Purkinje cell (primary cell): ENCODE measurements at places on chromosomes 3 and 15. TPM values are rescaled to one million over a fixed set of nuclear protein-coding genes. Genes with fewer than 3 reads are reported as not detected.

The TTC21A gene
- 0.31 and 3.2 TPM in 2 replicates for polyA plus RNA-seq

The ASTE1 gene
- 3.0 and 4.7 TPM in 2 replicates for polyA plus RNA-seq

The MITF gene
- polyA plus RNA-seq = 1.4 and 3.9 TPM in 2 replicates

The UACA gene
- polyA plus RNA-seq = 12.5 and 19.7 TPM in 2 replicates

The CCR9 gene
- polyA plus RNA-seq = not detected in 2 replicates

The CLDN16 gene
- not detected in 2 replicates for polyA plus RNA-seq

The LSAMP gene
- polyA plus RNA-seq = 12.8 and 39.6 TPM in 2 replicates

The IL16 gene
- 0.43 and 1.5 TPM in 2 replicates for polyA plus RNA-seq

The LYZL4 gene
- polyA plus RNA-seq = not detected in 2 replicates

The SLC38A3 gene
- polyA plus RNA-seq = 0.16 and 4.2 TPM in 2 replicates

The ITIH1 gene
- not detected in 2 replicates for polyA plus RNA-seq

The PRSS50 gene
- polyA plus RNA-seq = not detected in 2 replicates

The SEMA3B gene
- polyA plus RNA-seq = 0.27 and 0.28 TPM in 2 replicates

The TMC3 gene
- polyA plus RNA-seq = not detected in 2 replicates

The RPUSD2 gene
- 2.1 and 5.3 TPM in 2 replicates for polyA plus RNA-seq

The PARP15 gene
- polyA plus RNA-seq = 2.2 and 2.7 TPM in 2 replicates

The OIP5 gene
- polyA plus RNA-seq = 2.1 TPM in 1 of 2 replicates, not detected in the other

The DUOX1 gene
- polyA plus RNA-seq = not detected in 2 replicates

The LRRC2 gene
- polyA plus RNA-seq = 0.04 and 1.6 TPM in 2 replicates

The SLC27A2 gene
- polyA plus RNA-seq = not detected in 2 replicates

The EBLN2 gene
- 1.8 TPM in 1 of 2 replicates, not detected in the other for polyA plus RNA-seq

The BNC1 gene
- not detected in 2 replicates for polyA plus RNA-seq

The LYSMD2 gene
- polyA plus RNA-seq = 40.4 and 48.7 TPM in 2 replicates

The STRIT1 gene
- polyA plus RNA-seq = not detected in 2 replicates

The CPEB1 gene
- 49.0 and 55.0 TPM in 2 replicates for polyA plus RNA-seq

The MUC20 gene
- 2.7 and 3.4 TPM in 2 replicates for polyA plus RNA-seq

The IL5RA gene
- polyA plus RNA-seq = 0.05 TPM in 1 of 2 replicates, not detected in the other

The CRABP1 gene
- polyA plus RNA-seq = 2.5 TPM in 1 of 2 replicates, not detected in the other

The KBTBD13 gene
- polyA plus RNA-seq = not detected in 2 replicates
